NCI-H2081 treated with DMSO at 0.1 percent for 48 hours (cell line): ENCODE measurements at places on chromosomes 1 and 21.

GRCh38 chr1:98054786-98055185 lies 134.0 kb upstream of the DPYD start:
- DNase-seq = no peak

- no peak for DNase-seq
Measured at GRCh38 chr1:44103270-44104131, 15.1 kb upstream of the KLF17 start.

GRCh38 chr1:19209439-19209989 lies 552 bp downstream of the UBR4 start:
- DNase-seq = no peak

DNA sequence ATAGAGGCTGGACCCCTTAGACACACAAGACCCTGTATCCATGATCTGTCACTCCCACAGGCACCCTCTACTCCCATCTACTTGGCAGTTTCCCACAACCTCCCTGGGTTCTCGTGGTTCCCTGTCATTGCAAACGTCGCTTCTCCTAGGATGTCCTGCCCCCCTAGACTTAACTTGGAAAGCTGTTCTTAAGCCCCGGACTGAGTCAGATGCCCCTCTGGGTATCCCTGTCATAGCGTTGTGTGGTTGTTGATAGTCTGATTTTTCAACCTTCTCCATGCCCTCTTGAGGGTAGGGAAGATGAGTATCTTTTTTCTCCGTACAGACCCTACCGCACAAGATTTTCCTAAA lies 11.8 kb downstream of the RCC1 start:
- no peak for DNase-seq

DNA sequence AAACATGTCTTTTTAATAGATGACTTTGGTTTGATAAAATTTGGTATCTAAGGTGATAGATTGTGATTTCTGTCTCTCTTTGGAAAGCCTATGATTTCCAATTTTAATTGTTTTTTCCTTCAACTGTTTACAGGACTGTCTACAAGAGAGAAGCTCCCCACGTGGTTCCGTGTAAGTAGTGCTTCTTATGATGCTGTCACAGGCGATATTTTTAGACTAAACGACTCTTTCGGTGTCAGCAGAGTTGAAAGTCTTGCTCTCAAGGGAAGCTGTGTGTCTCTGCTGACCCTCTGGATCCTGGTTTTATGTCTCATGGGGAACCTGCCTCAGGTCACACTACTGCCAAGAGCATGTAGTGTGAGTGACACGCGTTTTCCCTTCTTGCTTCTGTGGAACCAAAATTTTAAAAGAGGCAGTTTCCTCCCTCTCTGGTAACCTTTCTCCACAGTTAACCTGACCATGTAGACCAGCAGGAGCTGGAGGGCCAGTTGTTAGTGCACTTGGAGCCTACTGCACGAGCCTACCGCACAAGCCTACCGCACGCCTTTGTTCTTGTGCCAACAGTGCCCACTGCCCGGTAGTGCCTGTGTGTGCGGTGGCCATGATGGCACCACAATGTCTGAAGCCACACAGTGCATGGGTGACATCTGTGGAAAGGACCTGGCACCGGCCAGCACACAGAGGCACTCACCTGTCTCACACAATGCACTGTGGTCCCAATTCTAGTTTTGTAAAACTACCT lies 91.9 kb downstream of the PCBP3 start:
- DNase-seq = no peak

- DNase-seq = no peak
Measured at GRCh38 chr1:175804561-175804960, 61.2 kb upstream of the TNR start.

DNA sequence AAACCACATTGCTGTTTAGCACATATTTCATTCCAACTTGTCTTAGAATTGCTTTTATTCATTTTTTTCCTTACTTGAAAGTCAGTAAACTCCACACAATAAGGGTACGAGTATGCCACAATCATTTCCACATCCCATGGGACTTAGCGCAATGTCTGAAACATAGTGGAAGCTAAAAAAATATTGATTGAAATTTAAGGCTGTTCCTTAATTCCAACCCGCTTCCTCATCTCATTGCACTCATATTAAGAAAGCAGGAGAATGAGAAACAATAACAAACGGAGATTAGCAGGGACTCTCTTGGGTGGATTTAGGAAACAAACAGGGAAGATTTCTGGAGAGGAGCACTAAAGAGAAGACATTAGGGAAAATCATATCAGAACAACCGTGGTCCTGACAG lies 39.3 kb upstream of the RGS4 start:
- DNase-seq = no peak

- DNase-seq = no peak
Measured at GRCh38 chr1:226639631-226640061, 91.1 kb downstream of the STUM start.

GRCh38 chr21:44356636-44357035 lies 3.2 kb downstream of the TRPM2 start:
- DNase-seq = no peak

- DNase-seq = no peak
Measured at GRCh38 chr1:94799206-94799605, 21.0 kb upstream of the SLC44A3 start.

DNA sequence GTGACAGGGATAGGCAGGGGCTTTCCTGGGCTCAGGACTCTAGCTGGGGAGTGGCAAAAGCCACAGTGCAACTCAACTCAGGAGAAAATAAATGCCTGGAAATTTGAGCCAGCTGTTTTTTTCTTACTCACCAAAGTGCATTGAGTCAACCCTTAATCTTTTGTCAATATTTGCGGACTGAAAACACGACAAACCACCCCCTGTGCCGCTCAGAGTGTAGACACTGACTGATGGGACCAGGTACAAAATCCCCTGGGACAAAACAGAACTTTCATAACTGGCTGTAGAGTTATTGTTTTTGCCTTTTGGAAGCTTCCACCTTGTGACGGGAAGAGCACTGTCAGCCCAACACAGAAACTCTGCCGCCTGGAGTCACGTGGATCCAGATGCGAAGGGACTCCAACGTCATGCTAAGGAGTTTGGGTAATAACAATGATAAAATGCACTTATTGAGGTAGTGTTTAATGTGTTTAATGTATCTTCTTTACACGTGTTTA lies 164.6 kb downstream of the PLPP3 start:
- peak; percentile 19 for DNase-seq

- no peak for DNase-seq
Measured at GRCh38 chr1:180470031-180470430, 32.3 kb downstream of the ACBD6 start.

DNA sequence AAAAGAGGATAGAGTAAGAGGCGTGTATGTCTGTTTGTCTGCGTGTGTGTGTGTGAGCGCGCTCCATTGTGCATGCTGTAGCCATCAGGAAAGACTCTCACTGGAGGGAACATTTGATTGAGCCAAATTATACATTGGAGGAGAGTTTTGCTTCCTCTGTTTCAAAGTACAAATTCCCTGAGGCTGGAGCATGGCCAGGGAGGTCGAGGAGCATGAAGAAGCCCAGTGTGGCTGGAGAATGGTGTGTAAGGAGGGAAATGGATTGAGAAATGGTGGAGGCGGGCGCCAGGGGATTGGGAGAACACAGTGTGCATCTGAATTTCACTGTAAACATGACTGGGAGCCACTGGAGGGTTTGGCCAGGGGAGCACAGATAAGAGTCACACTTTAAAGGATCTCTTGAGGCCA lies 22.1 kb upstream of the EFNA1 start:
- DNase-seq = no peak

GRCh38 chr21:15282665-15283064 lies 217.9 kb upstream of the NRIP1 start:
- no peak for DNase-seq

- DNase-seq = no peak
Measured at GRCh38 chr1:117586747-117587498, 18.9 kb upstream of the TENT5C start.

GRCh38 chr1:219310181-219310728 lies 136.6 kb downstream of the LYPLAL1 start:
- no peak for DNase-seq

DNA sequence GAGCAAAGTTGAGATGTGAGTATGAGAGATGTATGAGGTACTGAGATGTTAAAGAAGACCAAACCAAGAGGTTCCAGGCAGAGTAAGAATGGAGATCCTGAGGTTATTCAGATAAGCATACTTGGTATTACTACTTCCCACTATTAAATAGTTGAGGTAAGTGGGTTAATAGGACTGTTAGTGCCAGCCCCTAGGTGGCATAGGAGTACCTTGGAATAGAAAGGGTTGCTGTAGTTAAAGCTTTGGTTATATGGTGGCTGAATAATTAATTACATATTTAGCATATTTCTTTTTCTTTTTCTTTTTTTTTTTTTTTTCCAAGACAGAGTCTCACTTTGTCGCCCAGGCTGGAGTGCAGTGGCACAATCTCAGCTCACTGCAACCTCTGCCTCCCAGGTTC lies 397.9 kb upstream of the TMPRSS15 start:
- no peak for DNase-seq

GRCh38 chr1:178220094-178220493 lies 126.2 kb downstream of the RASAL2 start:
- DNase-seq = no peak

DNA sequence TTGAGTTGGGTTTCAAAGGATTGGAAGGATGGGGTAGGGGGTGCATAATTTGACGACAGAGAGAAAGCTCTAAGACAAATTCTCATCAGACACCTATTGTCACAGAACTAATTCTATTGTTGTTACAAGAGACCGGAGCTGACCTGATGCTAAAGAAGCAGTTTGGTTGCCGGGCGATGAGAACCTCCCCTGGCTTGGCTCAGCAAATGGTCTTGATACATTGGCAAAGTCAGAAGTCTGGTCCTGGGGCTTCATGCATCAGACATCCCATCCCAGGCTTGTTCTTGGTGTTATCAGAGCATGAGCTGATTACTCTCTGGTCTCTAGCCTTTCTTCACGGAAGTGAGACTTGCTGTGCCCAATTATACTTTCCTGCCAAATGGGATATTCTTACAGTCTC lies 15.4 kb downstream of the TRIM67 start:
- DNase-seq = no peak

GRCh38 chr1:61956784-61957183 lies 214.5 kb downstream of the PATJ start:
- no peak for DNase-seq

- DNase-seq = no peak
Measured at GRCh38 chr1:225737866-225738265, 39.8 kb upstream of the SRP9 start.

- DNase-seq = no peak
Measured at GRCh38 chr1:221067721-221068120, 188.5 kb downstream of the HLX start.

DNA sequence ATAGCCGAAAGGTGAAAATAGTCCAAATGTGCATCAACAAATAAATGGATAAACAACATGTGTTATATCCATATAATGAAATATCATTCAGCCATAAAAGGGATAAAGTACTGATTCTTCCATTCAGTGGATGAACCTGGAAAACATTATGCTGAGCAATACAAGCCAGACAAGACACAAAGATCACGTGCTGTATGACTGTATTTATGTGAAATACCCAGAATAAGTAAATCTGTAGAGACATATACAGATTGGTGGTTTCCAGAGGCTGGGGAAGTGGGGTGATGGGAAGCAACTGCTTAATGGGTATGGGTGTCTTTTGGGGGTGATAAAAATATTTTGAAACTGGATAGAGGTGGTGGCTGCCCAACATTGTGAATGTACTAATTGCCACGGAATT lies 13.3 kb upstream of the GSTM4 start:
- DNase-seq = no peak

GRCh38 chr21:26115305-26115704 lies 55.3 kb downstream of the APP start:
- peak; percentile 91 for DNase-seq

GRCh38 chr1:8560611-8561544 lies 243.0 kb downstream of the SLC45A1 start:
- DNase-seq = peak; percentile 32

GRCh38 chr1:198465201-198466144 lies 75.0 kb downstream of the ATP6V1G3 start:
- DNase-seq = peak; percentile 32

DNA sequence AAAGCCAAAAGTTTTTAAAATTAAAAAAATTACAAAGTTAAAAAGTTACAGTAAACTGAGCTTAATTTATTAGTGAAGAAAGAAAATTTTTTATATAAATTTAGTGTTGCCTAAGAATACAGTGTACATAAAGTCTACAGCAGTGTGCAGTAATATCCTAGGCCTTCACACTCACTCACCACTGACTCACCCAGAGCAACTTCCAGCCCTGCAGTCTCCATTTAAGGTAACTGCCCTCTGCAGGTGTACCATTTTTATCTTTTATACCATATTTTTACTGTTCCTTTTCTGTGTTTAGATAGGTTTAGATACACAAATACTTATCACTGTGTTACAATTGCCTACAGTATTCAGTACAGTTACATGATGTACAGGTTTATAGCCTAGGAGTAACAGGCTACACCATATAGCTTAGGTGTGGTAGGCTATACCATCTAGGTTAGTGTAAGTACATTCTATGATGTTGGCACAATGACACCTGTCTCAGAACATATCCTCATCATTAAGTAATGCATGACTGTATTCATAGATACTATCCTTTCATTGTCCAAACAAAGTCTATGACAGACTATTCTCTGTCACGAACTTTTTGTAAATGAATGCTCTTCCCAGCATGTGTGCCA lies 78.6 kb upstream of the PBX1 start:
- no peak for DNase-seq

- no peak for DNase-seq
Measured at GRCh38 chr21:45801129-45801964, 157.8 kb downstream of the PCBP3 start.

DNA sequence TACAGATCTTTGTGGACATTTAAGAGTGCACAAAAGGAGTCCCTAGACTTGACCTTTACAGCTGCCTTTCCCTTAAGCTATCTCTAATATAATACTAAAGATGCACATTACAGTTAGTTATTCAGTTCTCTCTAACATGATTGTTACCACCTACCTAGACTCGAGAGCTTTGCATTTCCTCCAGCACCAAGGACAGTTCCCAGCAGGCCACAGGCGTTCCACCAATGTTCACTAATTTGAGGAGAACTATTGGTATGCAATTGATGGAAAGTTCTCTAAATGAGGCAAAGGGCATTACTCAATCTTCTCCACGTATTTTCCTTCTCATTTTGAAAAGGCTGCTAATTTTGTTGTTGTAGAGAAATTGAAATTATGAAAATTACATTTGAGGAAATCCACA lies 5.4 kb upstream of the NTNG1 start:
- no peak for DNase-seq

DNA sequence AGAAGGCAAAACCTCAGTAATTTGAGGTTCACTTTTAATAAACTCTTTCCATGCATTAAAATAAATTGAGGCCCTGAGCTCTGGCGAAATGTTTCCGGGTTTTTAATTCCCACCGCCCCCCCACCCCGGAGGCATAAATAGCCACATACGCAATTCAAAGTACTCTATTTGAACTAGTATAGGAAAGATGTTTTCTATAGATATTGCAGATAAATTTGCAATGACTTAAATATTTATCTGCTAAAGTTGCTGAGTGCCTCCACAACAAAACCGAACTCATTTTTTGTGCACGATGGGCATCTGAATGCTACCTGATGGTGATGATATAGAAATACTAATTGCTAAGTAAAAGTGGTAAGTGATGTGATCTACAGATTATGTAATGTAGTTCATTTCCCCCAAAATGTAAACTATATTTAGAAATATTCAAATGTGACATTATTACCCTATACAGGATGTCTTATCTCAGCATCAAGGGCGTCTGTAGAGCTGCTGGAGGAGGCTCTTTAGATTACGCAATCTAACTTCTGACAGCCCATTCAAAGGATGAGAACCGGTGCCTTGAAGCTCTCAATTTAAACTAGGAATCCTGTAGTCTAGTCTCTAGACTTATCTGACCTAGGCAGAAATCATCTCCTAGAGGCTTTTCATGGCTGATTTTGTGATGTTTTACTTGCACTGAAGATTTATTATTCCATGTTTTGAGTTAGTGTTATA lies 8.5 kb downstream of the IRF2BP2 start:
- no peak for DNase-seq
